Ovary (tissue), 10 donors: ENCODE measurements at places on chromosomes 2 and 18.

GRCh38 chr2:197427986-197428385, 6.8 kb downstream of the SF3B1 start:
- DNase-seq = no peak

DNA sequence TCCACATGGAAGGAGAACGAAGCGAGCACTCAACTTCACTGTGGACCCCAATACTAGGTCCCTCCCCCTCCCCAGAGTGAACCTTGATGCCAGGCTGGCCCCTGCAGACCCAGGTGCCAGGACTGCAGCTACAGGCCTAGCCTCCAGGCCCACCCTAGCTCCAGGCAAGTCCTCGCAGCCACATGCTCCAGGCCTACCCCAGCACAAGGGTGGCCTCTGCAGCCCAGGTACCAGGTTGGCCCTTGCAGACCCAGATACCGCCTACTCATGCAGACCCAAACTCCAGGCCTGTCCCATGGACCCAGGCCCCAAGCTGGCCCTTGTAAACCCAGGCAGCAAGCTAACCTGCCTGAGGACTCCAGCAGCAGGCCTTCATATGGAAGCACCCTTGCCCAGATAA, 44.2 kb downstream of the KCNG2 start:
- no peak for DNase-seq

GRCh38 chr2:141871913-141872634, 258.7 kb downstream of the LRP1B start:
- no peak for DNase-seq

- no peak for DNase-seq
Measured at GRCh38 chr2:100214265-100214971, 72.0 kb upstream of the AFF3 start.

DNA sequence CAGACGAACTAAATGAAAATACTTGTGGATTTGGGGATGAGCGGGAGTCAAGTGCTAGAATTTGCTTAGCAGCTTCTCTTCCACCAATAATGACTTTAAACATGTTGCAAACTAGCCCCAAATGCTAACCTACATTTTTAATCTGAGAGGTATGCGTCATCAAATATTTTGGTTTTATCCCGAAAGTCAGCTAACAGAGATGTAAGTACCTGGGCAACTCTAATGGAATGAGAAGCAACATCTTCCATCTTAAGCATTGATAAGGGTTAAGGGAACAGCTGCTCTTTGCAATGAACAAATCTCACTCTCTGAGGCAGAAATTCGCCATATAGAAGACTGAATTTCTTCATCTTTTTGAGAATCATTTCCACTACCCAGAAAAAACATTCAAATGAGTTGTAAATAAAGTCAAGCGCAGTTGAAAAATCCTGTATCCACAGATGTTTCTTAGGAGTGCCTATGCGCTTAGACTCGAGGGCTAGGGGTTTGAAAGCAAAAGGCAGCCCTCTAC, 926 bp upstream of the YPEL5 start:
- DNase-seq = no peak

- no peak for DNase-seq
Measured at GRCh38 chr2:203562268-203562667, 27.2 kb upstream of the RAPH1 start.

- DNase-seq = no peak
Measured at GRCh38 chr2:128427413-128427755, 108.7 kb upstream of the HS6ST1 start.

- DNase-seq = peak; percentile 32
Measured at GRCh38 chr18:50507120-50507590, 52.7 kb upstream of the MAPK4 start.

DNA sequence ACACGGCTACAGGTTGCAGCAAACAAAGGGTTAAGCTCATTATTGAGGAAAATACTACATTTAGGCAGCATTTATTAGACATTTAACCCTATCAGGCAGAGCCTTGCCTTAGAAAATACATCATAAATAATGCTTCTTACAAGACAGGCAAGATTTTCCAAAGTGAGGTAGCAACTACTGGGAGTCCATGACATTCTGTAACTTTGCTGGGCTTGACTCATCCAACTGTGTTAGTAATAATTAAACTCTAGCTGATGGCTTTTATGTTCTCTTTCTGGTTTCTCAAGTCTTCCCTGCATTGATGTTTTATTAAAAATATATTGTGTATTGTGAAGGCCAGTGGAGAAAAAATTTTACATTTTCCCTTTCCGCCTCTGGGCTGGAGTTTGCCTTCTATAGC, 291.3 kb downstream of the AFF3 start:
- no peak for DNase-seq

GRCh38 chr2:24491542-24492420, 727 bp downstream of the NCOA1 start:
- peak; percentile 56 for DNase-seq

GRCh38 chr2:108378851-108379250, 1.1 kb downstream of the SULT1C4 start:
- no peak for DNase-seq

DNA sequence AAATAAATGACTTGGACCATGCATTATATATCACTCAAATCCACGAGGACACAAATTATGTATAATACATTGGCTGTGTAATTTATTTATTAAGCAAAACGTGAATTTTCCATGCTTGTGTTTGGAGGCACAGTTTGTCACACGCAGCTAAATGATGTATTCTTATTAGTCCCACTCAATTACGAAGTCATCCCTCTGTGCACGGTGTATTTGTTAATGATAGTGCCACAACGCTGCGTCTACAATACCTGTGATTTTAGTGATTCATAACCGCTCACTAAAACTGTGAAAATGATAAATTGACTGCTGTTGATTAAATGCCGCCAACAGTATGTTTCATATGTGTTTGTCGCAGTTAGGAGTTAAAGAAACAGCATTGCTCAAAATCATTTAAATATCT, 358.3 kb downstream of the ZNF516 start:
- DNase-seq = no peak

DNA sequence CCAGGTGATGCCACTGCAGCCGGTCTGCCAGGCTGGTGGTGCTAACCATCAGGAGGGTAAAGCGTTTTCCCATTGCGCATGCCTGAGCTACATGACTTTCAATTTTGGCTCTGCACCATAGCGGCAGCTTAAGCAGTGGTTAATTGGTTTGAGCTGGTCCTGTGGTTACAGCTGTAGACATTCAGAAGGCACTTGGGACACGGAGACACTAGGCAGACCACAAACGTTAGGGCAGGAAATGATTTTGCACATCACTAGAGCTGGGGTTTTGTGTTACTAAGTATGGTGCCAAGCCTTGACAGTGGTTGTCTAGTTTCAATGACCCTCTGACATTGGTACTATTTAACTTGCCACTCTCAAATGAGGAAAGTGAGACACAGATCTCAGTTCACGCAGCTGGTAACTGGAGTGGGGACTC, 28.9 kb upstream of the CNOT11 start:
- DNase-seq = no peak

GRCh38 chr2:55361465-55362189, 58.0 kb downstream of the CCDC88A start:
- DNase-seq = no peak

DNA sequence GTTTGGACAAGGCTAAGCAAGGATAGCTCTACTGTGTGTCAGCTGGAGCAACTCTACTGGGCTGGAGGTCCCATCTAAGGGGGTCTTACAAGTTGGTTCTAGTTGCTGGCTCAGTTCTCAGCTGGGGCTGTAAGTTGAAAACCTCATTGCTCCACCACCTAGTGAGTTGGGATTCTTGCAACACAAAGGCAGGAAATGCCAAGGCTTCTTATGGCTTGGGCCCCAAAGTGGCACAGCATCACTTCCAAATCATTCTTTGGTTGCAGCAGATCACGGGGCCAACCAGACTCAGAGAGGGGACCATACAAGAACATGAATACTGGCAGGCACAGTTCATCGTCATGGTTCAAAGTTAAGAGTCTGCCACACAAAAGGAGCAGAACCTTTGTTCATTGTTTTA, 332.7 kb downstream of the LRRTM1 start:
- no peak for DNase-seq

DNA sequence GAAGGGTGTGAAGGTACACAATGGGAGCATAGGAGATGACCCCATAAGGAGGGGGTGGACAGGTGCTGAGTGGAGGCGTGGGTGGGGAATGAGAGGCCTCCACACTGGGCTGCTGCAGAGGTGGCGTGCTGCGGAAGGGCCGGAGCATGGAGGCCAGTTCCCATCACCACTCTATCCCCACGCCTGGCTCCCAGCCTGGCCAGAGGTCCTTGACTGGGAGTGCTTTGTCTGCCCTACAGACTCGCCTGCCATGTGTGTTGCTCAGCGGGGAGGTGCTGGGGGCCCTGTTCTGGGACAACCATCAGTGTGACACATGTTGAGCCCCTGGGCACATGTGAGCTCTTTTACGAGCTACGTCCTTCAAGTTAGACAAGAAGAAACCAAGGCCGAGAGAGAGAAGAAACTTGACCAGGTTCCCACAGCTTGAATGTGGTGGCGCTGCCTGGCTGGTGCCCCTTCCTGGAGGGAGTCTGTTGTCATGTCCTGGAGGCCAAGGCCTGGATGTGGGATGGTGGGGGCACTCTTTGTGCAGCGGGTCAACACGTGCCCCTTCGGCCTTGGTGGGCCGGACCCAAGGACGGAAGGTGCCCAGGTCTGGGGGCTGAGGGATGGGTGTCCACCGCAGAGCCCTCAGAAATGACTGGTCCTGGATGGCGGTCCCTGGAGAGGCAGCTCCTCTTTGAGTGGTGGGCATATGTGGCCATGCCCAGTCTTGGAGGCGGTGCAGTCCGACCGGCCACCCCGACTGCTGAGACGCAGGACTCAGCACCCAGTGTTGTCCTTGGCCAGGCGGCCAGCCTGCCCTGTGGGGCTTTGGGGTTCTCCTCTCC, 1.2 kb upstream of the INPP5D start:
- no peak for DNase-seq

DNA sequence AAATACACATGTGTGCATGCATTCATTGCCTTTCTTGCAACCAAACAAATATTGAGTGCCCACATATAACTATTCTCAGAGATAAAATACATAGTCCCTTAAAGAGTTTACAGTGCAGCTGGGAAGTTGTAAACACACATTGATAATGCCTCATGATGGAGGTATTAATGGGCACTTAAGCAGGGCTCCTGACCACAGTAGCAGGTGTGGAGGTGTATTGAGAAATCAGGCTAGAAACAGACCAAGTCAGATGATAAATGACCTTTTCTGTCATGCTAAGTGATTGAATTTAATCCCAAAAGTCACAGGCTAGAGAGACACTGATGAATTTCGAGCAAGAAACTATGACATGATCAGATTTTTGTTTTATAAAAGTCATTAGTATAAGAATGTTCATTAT, 157.7 kb downstream of the ZNF385B start:
- DNase-seq = no peak

GRCh38 chr2:73033142-73033765, 38.3 kb downstream of the SFXN5 start:
- DNase-seq = no peak

DNA sequence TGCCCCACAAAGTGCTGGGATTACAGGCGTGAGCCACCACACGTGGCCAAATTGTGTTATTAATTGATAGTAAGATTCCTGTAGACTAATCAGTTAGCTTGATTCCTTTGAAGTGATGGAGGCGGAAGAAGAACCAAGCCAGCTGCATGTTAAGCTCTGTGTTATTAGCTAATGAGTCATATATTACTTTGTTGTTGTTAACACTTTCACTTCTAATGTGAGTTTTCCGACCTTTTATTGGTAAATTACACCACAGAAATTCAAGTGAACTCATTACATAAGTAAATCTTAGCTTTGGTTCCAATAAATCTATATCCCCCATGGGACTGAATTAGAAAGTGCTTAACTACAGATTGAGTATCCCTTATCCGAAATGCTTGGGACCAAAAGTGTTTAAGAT, 20.3 kb downstream of the CHMP1B start:
- no peak for DNase-seq

GRCh38 chr18:76581261-76581660, 86.2 kb upstream of the ZNF516 start:
- no peak for DNase-seq

- DNase-seq = no peak
Measured at GRCh38 chr2:157625296-157625695, 3.4 kb downstream of the ACVR1C start.

DNA sequence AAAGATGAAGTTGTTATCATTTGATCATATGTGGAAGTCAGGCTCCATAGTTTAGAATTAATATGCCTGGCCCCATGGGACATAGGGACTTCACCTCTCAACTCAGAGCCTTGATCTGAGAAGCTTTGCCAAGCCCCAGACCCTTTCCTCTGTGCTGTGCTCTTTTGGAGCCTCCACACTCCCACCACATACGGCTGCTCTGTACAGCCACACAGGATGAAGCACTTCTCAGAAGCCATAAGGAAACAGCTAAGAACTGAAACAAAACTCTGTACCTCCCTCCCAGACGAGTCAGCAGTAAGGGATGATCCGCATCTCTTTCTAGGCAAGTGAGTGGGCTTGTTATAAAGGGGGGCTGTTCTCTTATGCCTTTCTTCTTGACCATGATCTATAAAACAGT, 66.5 kb downstream of the CAB39 start:
- DNase-seq = no peak

DNA sequence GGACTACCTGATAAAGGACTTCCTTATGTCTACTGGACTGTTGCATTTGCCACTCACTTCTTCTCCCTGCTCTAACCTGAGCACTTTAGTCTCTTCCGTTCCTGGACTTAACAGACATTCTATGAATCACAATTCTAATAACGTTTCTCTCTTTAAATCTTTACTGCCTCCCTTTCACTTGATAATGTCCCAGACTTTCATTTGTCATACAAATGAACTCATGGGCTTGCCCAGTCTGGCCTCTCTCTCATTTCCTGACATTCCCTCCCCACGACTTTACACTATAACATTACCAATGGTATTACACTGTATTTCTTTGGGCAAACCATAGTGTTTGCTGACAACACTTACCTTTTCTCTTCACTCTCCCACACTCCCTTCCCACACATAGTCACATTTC, 540.7 kb upstream of the TMEFF2 start:
- no peak for DNase-seq

DNA sequence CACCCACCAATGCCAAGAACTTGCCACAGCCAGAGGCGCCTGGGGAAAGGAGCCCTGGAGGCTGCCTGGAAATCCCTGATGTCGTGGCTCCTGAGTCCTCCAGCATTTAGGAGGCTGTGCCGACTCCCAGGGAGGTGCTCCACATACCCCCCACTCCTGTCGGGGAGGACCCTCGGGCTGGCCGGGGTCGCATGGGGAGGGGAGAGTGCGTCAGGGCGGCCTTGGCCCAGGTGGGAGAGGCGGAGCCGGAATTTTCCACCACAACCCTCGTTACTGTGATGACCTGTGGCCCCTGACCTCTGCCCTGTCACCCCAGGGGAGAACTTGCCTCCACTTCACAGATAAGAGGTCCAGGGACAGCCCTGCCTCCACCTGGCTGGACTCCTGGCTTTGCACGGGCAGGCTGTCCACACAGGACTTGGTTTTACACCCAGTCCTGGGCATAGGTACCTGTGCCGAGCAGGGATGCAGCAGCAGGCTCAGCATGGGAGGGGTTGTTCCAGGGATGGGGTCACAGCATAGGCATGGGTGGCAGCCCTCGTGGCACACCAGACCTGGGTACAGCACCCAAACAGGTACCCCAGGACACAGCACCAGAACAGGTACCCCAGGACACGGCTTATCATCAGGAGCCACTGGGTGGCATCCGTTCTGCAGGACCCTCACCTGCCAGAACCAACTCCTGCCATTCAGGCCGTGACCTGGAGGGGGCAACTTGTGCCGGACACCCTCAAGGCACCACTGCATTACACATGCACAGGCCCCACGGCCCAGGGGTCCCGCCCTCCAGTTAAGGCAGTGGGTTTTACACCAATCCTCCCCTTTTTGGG, 12.3 kb upstream of the AGXT start:
- DNase-seq = no peak
